ENCODE measurements at places on chromosomes 4 and X. TPM values are rescaled to one million over a fixed set of nuclear protein-coding genes. Genes with fewer than 3 reads are reported as not detected.

DNA sequence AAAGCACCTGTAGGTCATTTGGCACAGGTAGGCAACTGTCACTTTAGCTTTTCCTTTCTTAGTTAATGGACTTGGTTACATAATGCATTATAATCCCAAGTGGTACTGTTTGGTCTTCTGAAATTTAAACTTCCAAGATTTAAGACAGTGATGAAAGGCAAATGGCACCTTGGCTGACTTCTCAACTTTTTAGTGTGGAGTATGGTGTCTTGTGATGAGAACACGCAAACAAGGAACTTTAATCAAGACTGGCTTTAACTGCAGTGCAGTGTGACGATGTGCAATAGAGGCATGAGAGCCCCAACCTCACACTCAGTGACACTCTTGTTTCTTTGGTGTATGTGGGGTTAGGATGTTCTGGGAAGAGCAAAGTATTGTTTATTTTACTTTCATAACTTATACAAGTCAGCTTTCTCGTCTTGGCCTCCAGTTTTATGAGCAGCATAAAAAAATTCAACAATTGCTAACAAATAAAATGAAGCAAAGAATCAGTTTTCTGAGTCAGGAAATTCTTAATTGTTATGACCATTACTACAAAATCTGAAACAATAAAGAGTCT lies 171.9 kb downstream of the MAD2L1 start:
- no peak for DNase-seq

GRCh38 chrX:132181364-132181763 lies 37.9 kb downstream of the RAP2C start:
- peak; percentile 2 for DNase-seq

GRCh38 chr4:89753601-89754066 lies 83.3 kb downstream of the SNCA start:
- DNase-seq, result peak; percentile 100

- DNase-seq, result peak; percentile 25
Observed at GRCh38 chr4:6986072-6986780, 56.9 kb upstream of the TADA2B start.

- no peak for DNase-seq
Observed at GRCh38 chrX:47160781-47161180, 15.8 kb downstream of the RBM10 start.

DNA sequence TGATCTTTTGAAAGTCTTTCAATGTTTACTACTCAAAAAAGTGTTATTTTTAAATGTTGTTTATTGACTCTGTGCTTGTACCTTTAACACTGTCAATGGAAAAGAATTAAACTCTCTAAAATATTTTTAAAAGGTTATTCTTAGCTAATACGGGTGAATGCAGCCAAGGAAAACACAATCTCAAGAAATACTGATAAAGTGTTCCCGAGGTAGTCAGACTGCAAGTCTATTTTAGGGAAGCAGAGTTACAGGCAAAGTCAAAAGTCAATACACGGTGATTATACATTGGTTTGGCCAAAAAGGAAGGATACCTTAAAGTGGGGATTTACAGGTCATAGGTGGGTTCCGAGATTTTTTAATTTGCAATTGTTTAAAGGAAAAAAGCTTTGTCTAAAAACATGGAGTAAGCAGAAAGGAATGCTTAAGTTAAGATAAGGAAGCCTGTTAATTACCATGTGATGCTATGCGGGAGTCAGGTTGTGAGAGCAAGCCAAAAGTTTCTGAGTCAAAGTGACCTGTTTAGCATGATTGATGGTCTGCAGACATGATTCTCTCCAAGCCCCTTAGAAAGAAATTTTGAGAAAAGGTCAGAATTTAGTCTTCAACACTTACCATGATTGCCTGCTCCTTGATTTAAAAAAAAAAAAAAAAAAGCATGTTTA lies 288.4 kb downstream of the KLHL4 start:
- DNase-seq, result no peak

The MAMLD1 gene
- 0.52 TPM for total RNA-seq

DNA sequence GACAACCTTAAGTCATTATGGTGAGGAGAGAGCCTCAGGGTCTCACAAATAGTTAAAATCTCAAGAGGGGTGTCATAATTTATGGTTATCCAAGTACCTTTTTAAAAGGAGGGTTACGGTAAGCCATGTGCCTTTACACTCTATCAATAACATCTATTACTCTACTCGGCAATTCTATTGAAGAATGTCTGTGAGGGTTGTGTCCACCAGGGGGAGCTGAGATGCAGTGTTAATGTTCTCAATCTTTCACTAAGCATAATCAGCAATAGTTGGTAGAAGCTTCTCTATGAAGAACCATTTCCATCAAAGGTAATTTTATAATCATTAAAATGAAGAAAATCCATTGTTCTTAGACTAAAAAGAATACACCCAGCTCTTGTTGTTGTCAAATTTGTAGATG lies 457.4 kb downstream of the CENPC start:
- DNase-seq, result peak; percentile 15

DNA sequence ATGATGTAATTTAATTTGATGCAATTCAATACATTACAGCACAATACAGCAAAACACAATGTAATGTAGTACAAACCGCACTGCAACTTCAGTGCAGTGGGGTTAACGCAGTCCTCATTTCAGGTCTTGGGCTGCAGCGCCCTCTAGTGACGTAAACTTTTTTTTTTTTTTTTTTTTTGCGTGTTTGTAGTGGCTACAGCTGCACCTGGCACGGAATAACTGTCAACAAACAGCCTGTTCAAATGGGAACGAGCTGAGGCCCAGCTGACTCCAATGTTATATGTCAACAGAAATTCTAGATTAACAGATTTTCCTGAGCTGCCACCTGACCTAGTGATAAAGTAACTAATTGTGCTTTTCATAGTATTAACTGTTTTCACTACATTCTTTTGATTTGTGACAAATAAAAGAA lies 33.5 kb upstream of the RASSF6 start:
- DNase-seq, result peak; percentile 33

GRCh38 chrX:45198301-45198700 lies 2.4 kb downstream of the DIPK2B start:
- no peak for DNase-seq

GRCh38 chrX:112867570-112867969 lies 26.9 kb upstream of the AMOT start:
- DNase-seq, result no peak

GRCh38 chr4:165604181-165604580 lies 225.4 kb downstream of the CPE start:
- no peak for DNase-seq

DNA sequence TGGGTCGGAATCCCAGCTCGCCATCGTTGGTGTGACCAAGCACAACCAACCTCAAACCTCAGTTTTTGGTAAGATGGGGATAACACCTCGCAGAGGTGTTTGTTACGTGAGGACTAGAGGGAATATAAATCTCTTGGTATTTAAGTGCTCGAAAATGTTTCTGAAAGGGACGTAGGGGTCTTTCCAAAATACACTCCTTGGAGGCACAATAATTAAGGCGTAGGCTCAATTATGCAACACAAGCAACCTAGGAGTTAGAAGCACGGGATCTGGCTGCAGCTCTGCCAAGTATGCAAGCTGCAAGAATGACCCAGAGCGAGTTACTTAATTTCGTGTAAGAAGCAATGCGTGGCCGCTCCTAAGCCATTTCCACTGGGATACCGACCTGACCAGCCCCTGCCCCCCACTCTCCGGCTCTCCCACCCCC lies 552 bp downstream of the ADH5 start:
- DNase-seq, result peak; percentile 90

The TNIP3 gene
- 0.35 TPM for total RNA-seq
